ENCODE measurements at places on chromosomes 7 and 10.

DNA sequence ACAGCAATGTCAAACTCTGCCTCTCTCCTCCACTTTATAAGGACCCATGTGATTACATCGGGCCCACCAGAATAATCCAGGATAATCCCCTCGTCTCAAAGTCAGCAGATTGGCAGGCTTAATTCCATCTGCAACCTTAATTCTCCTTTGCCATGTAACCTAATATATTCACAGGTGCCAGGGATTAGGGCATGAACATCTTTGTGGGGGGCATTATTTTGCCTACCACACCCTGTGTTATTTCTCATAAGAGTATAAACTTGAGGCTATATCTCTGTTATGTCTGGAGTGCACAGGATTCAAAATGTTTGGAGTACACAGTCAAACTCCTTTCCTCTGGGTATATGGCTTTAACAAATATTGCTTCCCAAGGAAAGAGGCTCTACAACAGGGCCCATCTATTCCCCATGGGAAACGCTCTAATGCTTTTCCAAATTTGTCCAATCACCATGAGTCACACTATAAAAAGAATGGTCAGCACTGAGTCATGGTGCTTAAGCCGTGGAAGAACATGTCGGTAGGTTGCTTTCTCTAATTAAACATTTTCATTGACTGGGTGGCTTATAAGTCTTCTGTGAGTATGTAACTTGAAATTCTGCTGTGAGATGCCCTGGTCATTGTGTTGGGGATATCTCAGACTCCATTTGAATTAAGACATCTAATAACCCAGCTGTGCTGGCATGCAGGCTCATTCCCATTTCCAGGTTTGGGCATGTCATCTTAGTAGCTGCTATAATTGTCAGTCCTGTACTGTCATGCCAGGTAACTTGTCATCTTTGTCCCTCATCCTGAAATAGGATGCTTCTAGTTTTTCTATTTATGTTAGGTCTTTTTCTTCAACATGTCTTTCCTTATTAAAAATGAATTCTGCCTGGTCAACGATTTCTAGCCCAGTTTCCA, 11.5 kb upstream of the AKR1B10 start:
- DNase-seq, result no peak

- DNase-seq, result no peak
Measured at GRCh38 chr7:66099232-66099550, 15.5 kb upstream of the CRCP start.

- DNase-seq, result no peak
Measured at GRCh38 chr10:14554091-14554490, 220.6 kb downstream of the FAM107B start.

DNA sequence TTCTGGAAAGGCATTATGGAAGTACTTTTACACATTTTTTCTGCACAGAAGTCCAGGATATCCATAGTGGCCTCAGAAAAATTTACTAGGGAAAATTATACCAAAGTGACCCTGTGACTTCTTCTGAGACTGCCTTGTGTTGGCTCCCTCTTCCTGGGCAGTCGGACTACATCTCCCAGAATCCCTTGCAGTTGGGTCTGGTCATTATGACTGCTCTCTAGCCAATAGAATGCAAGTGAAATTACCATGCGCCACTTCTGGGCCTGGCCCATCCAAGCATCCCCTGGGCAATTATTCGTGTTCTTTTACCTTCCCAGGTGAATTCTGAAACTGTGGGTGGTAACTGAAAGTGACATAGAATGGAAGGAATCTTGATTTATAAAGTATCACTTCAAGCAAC, 430.9 kb downstream of the ACTR3B start:
- no peak for DNase-seq

DNA sequence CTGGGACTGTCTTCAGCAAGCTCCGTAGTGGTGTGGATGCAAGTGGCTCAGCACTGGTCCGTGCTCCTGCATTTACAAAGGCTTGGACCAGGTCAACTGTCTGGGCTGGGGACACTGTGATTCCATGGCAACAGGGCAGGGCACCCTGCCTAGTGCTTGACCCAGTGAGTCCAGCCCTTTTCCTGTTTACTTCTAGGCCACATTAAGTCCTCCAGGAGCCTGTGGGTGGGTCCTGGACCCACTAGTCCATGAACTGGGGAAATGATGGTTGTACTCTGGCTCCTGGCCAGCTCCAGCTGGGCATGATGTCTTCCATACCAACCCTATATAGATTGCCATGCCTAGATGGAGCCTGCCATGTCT, 152.0 kb downstream of the RPS24 start:
- DNase-seq, result no peak

DNA sequence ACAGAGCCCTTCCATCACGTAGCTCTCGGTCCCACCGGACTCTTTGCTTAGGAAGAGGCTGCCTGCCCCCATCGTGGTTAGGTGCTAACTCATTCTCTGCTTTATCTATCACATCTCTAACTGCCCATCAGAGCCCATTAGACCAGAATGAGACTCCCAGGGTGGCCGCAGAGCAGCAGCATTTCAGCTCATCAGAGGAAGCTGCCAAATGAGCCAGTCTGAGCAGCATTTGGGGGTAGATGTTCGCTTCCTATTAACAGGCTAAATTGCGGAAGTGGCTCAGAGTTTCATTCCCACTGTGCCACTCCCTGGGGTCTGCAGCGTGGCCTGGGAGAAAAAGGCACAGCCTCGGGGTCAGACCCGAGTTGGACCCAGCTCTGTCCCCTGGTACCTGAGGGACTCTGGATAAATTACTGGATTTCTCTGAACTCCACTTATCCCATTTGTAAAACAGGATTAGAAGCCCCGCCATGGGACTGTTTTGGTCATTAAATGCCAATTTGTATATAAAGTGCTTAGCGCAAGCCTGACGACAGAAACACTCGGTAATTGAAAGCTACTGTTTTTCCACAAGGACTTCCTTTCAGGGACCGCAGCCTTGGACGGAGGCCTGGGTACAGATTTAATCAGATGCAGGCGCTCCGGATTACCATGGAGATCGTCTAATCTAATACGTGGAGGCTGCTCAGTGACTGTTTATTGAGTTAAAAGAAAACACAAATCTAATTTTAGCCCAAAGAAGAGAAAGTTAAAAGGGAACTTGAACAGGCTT, 73.8 kb upstream of the PRLHR start:
- DNase-seq, result no peak

GRCh38 chr7:44060948-44061644, 4.3 kb downstream of the PGAM2 start:
- peak; percentile 16 for DNase-seq

DNA sequence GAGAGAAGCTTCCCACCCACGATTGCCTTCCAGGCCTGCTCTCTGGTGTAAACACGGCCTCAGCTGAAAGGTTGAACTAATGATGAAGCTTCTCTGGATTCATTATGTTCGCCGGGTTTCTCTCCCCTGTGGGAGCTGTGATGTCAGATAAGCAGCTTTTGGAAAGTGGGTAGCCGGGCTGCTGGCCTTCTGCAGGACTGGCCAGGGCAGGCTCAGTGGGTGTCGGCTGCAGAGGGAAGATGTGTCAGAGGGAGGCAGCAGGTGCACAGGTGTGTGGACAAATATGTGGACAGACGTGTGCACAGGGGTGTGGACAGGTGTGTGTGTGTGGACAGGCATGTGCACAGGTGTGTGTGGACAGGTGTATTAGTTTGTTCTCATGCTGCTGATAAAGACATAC, 28.5 kb upstream of the PSMG3 start:
- DNase-seq, result no peak

DNA sequence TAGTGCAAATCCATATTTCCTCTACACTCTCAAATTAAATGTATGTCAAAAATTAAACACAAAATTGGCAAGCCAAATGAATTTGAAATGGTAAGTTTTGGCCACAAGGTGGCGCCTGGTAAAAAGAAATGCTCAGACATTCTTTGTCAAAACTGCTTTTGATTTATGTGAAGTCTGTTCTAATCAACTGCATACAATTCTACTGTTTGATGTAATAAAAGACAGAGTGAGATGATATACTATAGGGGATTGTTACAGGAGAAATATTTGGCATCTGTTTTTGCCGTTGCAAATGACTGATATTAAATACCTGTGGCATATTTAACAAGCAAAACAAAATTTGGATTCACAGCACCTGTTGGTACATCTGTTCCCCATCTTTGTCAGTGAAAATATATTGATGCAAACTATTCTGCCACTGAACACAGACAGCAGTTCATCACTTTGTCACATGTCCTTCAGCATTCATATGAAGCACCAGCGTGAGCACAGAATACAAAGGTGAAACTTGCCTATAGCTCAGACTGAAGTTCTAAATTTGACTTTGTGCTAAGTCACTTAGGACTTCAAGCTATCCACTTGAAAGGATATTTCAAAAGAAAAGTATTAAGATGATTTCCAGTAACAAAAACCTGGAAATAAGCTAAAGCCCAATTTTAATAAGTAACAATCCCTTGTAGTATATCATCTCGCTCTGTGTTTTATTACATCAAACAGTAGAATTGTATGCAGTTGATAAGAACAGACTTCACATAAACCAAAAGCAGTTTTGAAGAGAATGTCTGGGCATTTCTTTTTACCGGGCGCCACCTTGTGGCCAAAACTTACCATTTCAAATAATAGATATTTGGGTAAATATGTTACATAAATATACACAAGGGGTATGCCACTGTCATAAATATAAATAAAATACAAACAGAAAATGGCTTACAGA, 10.2 kb upstream of the CH25H start:
- DNase-seq, result no peak

DNA sequence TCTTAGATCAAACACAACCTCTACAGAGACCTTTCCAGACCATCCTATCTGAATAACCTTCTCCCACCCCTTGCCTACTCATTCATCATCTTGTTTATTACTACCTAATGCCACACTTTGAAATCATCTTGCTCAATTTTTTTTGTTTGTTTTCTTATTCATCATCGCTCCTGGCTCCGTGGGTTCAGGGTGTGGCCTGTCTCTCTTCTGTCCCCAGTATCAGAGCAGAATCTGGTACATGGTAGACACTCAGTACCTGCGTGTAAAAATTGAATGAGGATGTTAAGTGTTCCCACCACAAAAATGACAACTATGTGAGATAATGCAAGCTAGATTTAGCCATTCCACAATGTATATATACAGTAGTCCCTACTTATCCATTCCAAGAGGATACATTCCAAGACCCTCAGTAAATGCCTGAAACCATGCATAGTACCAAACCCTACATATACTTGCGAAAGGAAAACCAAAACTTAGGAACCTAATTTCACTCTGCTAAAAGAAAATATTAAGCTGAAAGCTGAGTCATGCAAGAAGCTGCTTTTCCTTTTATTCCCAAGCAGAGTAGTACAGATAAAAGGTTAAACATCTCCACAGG, 72.1 kb upstream of the SEC61G start:
- no peak for DNase-seq

DNA sequence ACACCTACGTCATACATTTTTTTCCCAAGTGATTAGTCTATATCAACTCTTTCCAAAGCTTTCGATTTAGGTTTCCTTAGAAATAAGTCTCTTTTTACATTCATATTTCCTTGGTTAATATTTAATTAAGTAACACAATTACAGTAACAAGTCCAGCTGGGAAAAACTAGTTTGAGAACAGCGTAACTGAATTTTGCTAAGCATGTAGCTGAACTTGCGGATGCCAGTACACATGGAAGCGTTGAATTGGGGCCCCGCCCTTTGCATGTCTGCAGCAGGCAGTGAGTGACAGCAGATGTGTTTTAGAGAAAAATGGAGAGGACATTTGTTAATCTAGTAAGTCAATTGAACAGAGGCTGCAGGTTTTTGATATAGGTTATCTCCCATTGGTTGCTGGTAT, 72.5 kb downstream of the TAF3 start:
- DNase-seq, result no peak

DNA sequence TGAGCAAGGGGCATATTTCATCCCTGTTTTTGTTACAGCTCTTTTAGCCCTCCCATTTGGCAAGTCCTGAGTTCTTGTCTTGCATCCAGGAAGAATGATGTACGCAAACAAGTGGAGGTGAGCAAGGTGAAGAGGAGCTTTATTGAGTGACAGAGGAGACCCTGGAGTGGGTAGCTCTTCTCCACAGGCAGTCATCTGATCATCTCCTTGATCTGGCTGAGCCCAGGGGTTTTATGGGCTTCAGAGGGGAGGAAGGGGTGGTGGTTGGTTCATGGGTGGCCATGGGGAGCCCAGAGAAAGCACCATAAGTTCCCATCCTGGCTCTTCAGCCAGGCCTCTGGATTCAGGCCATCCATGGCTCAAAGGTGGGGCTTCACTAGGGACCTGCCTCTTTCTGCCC, 21.9 kb downstream of the STEAP1 start:
- DNase-seq, result no peak

- no peak for DNase-seq
Measured at GRCh38 chr10:68684413-68684812, 36.6 kb upstream of the CCAR1 start.
